ENCODE measurements at places on chromosomes 11 and 22. TPM values are rescaled to one million over a fixed set of nuclear protein-coding genes. Genes with fewer than 3 reads are reported as not detected.

The OR8A1 gene
- total RNA-seq, result not detected

The TTC36 gene
- total RNA-seq, result not detected

The ADM2 gene
- total RNA-seq, result not detected

The ST3GAL4 gene
- total RNA-seq, result 145 TPM

The OR4A16 gene
- total RNA-seq, result not detected

The OOSP4A gene
- total RNA-seq, result not detected

The PACSIN3 gene
- 38.8 TPM for total RNA-seq

The C11orf86 gene
- not detected for total RNA-seq

The ZNF280B gene
- 2.8 TPM for total RNA-seq

DNA sequence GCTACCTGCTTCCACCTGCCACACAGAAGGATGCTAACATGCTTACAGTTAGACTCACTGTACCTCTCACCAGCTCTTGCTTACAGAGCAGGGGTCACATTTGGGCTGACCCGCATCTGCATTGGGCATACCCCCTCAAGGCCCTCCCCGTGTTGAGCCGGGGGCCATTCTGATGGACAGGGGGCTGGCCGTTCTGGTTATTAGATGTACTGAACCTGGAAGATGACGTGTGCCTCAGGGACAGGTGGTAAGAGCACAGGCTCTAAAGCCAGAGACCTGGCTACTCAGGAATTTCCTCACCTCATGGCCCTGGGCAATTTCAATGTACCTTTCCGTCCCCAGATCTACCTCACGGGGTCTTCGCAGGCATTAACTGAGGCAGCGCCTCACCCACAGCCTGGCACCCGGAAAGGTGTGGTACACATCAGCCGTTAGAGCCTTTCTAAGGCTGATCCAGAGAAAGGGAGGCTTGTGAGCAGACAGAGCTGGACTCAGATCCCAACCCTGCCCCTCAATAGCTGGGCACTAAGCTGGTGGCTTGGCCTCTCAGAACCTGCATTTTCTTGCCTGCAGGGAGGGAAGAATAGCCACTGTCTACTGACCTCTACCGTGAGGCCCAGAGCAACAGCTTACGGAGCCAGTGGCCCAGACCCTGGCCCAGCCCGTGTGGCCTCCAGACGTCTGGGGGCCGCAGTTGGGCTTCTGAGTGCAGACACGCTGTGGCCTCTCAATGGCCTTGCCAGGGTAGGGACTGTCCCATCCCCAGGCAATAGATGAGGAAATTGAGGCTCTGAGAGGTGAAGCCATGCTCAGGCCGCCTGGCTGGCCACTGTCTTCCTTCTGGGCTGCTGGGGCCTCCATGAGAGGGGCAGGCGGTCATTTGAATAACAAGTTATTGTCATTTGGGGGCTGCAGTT is 100.6 kb downstream of the MORC2 start:
- no peak for DNase-seq

DNA sequence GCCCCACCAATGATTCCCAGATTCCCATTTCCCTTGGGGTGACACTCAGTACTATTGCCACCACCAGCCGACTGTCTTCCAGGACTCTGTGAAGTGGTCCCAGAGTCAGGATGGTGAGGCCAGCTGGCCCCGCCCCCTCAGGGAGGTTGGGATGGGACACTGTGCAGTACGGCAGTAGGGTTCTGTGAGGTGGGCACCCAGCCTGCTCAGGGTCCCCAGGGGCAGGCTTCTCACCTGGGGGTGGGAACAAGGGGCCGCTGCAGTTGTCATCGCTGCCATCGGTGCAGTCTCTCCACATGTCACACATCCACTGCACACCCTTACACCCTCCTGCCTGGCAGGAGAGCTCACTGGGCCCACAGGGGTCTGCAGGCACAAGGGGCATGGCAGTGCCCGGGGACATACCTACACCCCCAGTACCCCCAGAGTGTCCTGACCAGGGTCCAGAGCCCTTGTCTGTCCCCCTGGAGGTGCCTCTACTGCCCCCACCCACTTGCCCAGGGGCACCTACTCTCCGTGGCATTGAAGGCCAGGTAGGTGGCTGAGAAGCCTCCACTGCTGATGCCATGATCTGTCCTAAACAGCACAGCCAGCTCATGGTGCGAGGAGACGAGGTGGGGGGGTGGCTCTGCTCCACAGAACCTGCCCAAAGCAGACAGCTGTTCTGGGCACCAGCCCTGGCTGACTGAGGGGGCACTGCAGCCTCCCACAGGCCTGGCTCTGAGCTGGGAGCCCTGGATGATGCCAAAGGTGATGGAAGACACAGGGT is 1.9 kb upstream of the C1QTNF5 start:
- no peak for DNase-seq

DNA sequence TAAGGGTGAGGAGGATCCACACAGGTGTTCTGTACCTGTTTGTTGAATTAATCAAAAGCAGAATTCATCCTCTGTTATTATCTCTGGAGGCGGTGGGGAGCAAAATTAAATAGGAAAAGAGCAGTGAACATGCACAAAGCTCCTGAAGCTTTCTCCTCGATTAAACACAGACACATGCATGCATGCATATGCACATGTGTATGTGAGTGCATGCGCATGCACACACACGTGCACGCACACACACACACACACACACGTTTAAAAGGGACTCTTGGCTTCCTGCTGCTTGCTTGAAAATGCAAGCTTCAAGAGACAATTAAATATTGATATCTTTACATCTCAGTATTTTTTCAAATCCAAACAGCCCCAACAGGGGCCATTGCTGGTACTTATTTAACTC is 462.1 kb downstream of the BUD13 start:
- DNase-seq, result no peak

- DNase-seq, result no peak
Measured at GRCh38 chr22:23116506-23117263, 25.1 kb downstream of the RSPH14 start.

DNA sequence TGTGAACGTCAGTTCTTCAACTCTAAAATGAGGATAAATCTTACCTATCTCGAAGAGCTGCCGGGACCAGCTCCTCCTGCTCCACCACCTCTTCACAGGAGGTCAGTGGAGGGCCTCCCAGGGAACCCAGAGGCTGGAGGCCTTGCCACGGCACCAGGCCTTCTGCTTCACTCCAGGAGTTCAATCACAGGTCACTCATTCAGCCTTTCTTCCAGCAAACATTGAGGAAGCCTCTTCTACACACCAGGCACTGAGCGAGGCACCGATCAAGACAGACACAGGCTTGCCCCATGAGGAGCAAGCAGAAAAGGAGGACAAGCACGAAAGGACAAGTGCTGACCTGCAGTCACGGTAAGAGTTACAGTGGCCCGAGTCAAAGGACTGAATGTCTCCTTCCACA is 64.8 kb upstream of the WNT11 start:
- DNase-seq, result no peak

GRCh38 chr11:62622476-62623089 is 797 bp upstream of the B3GAT3 start:
- DNase-seq, result no peak

GRCh38 chr22:39138357-39138997 is 14.0 kb downstream of the CBX7 start:
- DNase-seq, result no peak

DNA sequence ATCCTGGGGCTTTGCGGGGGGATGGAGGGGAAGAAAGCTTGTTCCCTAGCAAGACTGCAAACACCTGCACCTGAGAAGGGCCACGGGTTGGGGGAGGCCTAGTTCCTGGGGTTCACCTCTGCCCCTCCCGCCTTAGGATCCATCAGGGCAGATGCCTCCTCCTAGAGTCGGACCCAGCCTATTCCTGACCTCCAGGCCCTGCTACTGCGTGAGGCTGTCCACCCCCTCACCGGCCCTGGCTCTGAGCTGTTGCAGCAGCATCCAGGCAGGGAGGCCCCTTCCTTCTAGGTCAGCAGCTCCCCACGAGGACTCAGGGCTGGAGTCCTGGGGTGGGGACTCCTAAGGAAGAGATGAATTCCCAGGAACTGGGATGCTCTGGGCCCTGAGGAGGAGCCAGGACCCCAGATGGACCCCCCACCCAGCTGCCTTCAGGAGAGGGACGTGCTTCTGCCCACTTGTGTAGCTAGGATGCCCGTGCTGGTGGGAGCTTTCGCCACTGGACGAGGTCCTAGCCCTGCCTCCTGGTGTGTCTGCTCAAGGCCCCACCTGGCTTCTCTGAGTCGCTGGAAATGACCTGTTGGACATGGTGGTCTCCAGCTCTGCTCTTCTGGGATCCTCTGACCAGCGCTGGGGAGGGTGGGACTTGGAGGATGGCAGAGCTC is 10.3 kb downstream of the MRGPRF start:
- DNase-seq, result peak; percentile 14

DNA sequence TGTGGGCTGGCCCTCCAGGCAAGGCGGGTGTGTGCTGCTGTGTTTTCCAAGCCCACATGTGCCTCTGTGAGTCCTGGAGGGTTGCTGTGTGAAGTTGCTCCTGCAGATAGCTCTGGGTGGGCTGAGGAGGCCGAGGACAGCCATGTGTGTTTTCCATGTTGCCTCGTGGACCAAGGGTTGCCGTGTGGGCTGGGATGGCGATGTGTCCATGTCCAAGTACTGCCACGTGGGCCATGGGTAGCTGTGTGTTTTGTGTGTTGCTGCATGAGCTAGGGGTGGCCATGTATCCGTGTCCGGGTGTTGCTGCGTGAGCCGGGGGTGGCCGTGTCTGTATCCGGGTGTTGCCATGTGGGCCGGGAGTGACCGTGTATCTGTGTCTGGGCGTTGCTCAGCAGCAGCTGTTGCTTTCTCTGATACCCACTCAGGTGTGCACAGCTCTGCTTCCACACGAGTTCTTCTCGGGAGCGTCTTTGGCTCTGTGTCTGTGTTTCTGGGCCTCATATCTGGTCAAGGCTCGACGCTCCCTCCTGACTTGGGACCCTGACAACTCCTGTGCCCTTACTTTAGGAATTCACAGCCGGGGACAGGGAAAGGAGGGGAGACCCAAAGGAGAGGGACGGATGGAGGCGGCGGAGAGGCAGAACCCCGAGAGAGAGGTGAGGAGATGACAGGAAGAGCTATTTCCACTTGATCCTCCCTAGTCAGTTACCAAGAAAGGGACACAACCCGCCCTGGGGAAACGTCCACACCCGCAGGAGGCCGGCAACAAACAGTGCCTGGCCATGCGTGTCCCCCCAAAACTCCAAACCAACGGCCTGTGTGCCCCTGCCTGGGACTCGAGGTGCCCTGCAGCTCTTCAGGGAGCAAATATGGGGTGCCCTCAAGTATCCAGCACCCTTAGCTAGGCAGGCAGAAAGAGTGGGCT is 83.1 kb downstream of the PHF21B start:
- DNase-seq, result no peak

DNA sequence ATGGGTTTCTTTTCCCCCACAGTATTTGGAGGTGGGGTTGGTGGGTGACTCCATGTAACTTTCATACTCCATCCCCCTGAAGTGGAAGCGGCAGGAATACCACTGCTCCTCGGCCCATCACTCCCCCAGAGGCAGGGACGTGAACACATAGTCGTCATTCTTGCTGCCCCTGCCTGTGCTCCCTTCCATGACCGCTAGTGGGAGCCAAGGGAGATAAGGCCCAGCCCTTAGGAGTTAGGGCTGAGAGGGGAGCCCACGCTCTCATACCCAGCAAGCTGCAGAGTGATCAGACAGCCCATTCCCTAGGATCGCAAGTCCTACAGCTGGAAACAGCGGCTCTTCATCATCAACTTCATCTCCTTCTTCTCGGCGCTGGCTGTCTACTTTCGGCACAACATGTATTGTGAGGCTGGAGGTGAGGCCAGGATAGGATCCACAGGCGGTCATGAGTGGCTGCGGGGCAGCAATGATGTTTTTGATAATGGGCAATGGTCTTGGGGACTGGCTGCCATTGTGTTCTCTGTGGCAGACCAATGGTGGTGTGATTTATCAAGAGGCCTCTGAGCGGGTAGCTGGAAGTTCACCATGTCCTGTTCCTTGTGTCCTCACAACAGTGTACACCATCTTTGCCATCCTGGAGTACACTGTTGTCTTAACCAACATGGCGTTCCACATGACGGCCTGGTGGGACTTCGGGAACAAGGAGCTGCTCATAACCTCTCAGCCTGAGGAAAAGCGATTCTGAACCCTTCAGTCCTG is 15.9 kb downstream of the RHOG start:
- no peak for DNase-seq

- peak; percentile 2 for DNase-seq
Measured at GRCh38 chr22:19868333-19868732, 13.7 kb upstream of the GNB1L start.

DNA sequence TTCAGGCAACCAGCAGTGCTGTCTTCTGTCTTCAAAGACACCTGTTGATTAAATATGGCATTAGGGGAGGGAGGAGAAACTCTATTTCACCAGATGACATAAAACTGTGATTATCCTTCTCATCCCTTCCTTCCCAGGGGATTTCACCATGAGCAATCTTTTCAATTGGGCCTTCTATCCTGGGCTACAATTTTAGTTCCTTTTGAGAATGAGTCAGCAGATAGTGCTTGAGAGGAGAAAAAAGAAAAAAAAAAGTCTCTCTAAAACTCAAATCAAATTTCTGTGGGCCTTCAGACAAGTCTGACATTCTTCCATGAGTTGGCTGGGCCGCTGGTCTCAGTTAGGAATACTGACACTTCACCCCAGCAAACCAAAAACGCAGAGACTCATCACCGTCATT is 7.2 kb downstream of the FLI1 start:
- DNase-seq, result no peak

DNA sequence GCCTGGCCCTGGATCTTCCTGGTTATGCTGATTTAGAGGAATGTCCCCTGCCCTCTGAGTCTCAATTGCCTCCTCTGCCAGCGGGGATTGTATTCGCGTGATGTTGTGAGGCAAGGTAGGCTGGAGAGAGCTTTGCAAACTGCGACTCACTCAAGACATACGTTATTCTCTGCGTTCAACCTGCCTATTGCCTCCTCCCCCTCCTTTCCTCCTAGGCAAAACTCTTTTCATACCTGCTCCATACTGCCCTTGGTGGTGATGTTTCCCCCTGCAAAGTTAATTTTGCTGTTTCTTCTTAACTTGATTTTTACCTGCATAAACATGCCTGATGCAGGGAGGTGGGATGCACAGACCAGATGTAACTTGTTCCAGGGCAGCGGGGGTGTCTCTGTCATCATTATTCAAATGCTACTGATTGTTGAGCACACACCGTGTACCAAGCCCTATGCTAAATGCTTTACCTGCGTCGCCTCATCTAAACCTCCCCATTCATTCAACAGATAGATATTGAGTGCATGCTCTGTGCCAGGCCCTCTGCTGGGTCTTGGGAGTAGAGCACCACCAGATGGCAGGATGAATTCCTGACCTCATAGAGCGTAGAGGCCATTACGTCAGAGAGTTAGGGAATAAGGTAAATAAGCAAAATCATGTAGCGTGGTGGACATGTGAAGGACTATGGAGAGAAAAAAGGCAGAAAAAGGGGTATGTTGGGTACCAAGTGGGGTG is 29.0 kb downstream of the SGSM1 start:
- DNase-seq, result no peak

DNA sequence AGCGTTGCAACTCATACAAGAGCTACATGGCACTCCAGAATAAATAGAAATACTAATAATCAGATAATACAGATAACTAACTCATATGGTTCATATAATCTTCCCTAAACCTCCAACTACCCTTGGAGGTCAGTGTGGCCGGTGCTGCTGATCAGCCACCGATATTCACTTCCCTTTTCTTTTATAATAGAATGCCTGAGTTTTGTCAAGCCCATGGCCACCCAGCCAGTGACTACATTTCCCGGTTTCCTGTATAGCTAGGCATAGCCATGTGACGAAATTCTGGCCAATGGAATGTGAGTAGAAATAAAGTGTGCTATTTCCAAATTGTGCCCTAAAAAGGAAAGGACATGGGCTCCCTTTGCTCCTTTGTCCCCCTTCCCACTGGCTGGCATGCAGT is 5.9 kb upstream of the CAT start:
- no peak for DNase-seq

- DNase-seq, result no peak
Measured at GRCh38 chr22:38940811-38941384, 16.5 kb upstream of the APOBEC3A start.

GRCh38 chr11:114258696-114259095 is 37.5 kb upstream of the NNMT start:
- DNase-seq, result no peak
